Pons (tissue), 1 donor: ENCODE measurements at places on chromosomes 4 and X.

GRCh38 chr4:26220696-26221095, 100.1 kb upstream of the RBPJ start:
- no peak for DNase-seq

GRCh38 chr4:1277667-1278665, 11.7 kb upstream of the MAEA start:
- no peak for DNase-seq

GRCh38 chrX:39645178-39645895, 452.4 kb downstream of the BCOR start:
- DNase-seq: no peak

GRCh38 chrX:129769467-129770154, 10.1 kb upstream of the SASH3 start:
- no peak for DNase-seq

DNA sequence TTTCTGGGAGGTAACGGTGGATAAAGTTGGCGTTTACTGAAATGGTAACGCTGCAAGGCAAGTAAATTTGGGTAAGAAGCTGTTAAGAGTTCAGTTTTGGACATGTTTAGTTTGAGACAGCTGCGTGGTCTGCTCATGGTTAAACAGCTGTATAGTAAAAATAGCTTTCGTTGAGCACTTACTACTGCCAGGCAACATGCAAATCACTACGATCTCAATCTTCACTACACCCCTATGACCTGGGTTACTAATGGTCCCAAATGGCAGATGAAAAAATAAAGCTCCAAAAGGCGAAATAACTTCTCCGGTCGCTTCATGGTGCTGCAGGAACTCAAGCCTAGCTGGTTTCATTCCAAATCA, 22.2 kb downstream of the FABP2 start:
- no peak for DNase-seq

GRCh38 chr4:160825644-160826338, 1338.0 kb downstream of the FSTL5 start:
- DNase-seq: no peak

DNA sequence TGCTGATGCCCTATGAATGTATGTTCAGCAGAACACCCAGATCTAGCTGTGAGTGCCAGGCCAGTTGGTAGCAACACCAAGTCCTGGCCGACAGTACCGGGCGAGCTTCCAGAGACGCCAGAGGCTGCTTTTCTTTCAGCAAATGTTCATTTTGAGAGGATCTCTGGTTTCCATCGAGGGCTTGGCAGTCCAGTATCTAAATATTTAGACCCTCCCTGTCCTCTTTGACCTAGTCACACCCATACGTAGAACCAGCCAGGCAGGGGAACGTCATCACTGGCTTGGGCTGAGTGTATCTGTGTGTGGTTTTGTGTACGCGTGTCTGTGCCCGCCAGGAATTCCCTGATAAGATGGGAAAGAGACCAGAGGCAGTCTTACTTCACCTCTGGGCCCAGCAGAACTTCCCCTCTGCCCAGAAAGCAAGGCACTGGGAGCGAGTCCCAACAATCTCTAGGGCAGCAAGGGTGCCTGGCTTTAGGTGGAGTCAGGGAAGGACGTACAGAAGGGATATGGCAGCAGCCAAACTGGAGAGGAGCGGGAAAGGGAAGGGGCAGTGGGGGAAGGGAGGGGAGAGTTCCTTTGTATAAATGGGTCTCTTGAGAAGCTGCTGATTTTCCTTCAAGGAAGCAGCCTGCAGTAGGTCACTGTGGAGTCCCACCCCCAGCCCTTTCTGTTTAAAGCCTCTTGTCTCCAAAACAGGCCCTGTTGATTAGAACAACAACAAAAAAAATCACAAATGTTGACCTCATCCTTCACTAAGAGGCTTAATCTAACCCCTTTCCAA, 15.0 kb upstream of the ELF4 start:
- DNase-seq: peak; percentile 23

DNA sequence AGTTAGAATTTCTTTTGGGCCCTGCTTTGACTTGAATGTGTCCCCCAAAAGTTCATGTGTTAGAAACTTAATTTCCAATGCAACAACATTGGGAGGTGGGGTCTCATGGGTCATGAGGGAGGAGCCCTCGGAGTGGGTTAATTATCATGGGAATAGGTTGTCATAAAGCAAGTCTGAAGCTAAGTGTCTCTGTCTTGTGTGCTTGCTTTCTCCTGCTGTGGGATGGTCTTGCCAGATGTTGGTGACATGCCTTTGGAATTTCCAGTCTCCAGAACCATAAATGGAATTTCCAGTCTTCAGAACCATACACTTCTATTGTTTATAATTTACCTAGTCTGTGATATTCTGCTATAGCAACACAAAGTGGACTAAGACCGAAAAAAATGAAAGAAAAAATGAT, 71.6 kb downstream of the RASL11B start:
- DNase-seq: no peak

- no peak for DNase-seq
Measured at GRCh38 chr4:135281230-135281629, 1079.6 kb upstream of the PABPC4L start.

DNA sequence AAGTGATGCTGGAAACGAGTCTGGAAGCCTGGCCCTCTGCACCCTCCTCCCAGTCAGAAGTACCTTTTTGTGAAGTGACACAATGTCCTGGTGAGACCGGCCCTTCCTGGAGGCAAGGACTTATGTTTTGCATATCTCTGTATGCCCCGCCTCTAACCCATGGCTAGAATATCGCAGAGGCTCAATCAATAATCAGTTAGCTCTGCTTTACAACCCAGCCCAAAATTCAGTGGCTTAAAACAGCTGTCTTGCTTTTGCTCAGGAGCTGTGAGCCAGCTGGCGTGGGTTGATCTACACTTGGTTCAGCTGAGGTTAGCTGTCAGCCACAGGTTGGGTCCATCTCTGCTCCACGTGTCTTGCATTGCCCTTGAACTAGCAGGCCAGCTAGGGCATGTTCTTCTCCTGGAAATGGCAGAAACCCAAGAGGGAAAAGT, 98.8 kb upstream of the METTL14 start:
- DNase-seq: no peak

- DNase-seq: no peak
Measured at GRCh38 chr4:121707344-121707743, 10.6 kb upstream of the ANXA5 start.
